HS-5 (cell line): ENCODE measurements at places on chromosomes 7 and 10.

DNA sequence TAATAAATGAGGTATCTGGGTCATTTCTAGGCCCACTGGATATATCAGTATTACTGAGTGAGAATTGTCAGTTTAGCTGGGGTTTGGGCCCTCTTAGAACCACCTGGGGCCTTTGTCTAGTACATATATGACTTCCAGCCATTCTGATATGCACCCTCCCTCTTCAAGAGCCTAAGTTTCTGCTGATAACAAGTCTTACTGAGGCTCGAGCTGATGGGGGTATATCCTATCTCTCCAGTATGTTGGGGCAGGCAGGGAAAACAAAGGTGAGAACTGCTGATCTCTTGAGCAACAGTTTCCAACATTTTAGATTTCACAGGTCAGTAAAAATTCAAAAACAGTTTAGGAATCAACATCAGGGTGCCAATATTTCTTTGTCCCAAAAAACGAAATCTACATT, 10.8 kb upstream of the ZNRF2 start:
- no peak for DNase-seq

GRCh38 chr7:117270371-117270770, 52.5 kb downstream of the WNT2 start:
- no peak for DNase-seq

GRCh38 chr10:120077707-120078492, 185.4 kb downstream of the SEC23IP start:
- no peak for DNase-seq

DNA sequence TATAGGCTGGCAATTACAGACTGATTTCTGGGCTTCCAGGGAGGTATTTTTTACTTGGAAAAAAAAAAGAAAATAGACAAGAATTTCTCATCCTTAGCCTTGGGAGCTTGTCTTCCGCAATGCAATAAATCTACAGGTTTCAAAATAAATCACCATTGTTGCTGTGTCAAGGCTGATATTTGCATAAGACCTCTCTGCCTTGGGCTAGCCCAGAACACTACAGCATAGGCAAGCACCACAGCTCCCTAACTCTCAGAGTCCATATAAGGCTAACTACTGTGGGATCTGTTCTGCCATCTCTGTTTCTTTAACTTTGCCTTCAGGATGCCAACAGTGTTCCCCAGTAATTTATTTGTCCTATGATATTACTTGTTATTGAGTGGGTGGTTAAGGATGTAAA, 64.4 kb downstream of the ZWINT start:
- no peak for DNase-seq
